Cortex of kidney (tissue), 1 donor: ENCODE measurements at places on chromosomes 2 and 18.

DNA sequence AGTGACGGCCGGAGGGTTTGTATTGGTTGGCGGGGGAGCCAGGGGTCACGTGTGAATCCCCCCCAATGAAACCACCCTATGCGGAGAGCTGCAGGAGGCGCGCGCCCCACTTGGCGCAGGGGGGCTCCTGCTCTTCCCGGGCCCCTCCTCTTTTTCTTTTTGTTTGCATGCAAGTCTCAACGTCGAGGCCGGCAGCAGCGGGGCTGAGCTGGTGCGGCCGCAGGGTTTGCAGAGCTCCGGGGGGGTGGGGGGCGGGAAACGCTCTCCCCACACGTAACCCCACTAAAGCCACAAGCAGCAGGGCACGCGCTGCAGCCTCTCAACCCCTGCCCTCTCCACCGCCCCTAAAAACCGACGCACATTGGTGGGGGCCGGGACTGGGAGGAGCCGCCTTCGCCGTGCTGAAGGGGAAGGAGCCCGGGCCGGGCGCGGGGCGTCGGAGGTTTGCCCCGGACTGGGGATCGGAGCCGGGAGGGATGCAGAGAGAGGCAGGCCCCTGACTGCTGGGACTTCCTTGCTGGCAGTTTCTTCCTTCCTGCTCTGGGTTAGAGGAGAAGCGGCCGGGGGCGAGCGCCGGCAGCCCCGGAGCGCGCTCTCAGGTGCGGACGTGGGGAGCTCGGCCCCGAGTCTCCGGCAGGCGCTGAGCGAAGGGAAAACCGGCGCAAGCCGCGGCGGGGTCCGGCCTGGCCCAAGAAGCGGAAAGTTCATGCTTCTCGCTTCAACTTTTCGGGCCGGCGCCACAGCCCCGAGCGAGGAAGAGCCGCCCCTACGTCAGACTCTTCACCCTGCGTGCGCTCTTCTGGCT, 864 bp downstream of the LBH start:
- no peak for DNase-seq

DNA sequence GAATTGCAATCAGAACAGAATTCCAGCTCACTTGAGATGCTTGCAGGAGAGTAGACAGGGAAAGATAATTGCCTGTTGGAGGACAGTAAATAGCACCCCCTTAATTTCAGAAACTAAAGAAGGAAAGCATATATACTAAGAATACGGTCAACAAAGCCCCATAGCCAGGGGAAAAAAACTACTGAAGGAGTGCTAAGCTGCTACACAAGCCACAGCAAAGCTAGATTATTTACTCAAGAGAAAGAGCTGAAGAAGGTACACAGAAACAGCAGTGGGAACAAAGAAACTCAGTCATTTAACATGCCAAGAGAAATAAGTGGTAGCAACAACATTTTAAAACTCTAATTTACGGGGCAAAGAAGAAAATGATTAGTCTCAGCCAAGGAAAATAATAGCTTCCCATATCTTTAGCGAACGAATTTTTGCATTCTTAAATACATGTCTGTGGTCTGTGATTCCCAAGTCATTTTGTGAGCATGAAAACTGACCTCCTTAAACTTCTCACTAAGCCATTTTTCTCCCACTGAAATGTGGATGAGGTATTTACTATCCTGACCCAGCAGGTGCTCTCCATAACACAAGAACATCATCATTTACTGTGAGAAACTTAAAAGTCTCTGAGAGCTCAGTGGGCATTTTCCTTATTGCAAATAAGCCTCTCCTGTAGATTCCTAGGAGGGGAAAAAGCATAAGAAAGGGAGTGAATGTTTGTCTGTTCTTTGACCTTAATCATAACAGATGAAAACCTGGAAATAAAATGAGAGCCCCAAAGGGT, 196.0 kb downstream of the PAX3 start:
- no peak for DNase-seq

DNA sequence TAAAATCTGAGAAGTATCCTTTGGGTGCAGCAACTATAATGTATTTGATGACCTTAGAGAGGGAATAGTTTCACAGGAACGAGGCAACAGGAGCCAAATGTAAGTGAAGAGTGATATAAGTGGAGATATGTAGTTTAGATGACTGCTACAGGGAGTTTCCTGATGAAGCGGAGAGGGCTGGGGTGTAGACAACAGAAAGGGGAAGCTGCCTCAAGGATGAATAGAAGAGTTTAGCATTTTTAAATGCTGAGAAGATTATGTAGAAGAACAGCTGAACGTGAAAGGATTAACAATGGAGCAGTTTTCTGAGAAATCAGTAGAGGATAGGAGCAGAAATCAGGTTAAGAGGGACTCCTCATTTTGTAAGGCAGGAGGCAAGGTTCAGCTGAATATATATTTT, 133.3 kb downstream of the LCLAT1 start:
- no peak for DNase-seq

DNA sequence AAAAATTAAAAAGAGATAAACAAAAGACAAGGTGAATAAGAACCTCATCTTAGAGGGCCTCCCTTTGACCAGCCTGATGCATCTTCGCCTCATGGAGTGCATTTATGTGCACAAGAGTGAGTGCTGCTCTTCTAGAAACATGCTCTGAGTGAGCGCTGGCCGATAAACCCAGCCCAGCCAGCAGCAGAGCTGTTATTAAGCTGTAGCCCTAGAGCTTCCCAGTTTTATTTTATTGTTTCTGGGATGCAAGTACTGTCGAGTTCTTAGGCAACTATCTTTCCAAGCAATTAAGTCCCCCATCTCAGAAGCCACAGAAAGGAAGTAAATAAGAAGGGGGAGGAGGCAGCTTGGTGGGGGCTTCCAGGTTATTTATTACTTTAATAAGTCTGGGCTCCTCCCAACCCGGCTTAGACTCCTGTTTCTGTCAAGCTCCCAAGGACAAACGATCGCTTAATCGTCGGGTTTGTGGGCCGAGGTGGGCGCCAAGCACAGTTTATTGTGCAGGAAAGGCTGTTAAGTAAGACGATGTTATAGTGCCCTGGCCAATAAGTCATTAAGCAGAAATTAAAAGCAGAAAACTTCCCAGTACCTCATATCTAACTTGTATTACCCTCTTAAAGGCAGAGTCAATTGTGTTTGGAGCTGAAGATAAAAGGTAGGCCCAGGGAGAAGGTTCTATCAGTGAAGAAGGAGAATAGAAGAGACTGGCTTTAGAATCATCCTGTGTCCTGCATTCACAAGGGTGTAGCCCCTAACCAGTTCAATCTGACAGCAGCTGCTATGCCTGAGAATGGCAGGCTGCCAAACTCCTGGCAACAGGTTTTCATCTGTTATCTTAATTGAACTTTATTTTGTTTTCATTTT, 176.3 kb downstream of the PIK3C3 start:
- no peak for DNase-seq

- DNase-seq, result no peak
Observed at GRCh38 chr2:200828572-200829257, 17.0 kb downstream of the BZW1 start.

DNA sequence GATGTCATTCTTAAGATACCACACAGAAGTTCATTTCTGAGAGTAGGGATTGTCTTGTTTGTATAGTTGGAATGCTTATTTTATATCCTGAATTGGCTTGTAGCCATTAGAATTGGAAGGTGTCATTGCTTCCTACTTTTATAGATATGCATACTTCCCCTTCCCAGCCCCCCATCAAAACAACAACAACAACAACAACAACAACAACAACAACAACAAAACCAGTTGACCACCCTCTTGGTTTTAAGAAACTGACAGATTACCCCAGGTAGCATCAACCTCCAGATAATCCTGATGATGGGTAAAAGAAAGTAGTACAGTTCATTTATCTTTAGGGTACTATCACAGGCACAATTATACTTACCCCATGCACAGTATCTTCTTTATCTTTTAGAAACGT, 20.0 kb downstream of the PHLPP1 start:
- no peak for DNase-seq

GRCh38 chr18:25650201-25650941, 298.4 kb upstream of the ZNF521 start:
- DNase-seq, result no peak

DNA sequence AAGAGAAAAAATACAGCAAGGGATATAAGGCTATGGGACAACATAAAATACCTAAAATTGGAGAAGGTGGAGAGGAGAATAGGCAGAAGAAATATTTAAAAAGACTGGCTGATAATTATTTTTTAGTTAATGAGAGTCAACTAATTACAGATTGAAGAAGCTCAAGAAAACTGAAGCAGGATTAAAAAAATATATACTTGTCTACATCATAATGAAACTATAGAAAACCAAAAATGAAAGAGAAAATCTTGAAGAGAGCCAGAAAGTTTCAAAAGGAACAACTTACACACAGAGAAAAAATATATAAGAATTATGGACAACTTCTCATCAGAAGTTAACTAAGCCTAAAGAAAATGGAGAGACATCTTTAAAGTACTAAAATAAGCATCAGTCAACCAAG, 62.9 kb upstream of the APCDD1 start:
- DNase-seq, result no peak

- DNase-seq, result no peak
Observed at GRCh38 chr18:13465124-13465446, 246.5 kb downstream of the LDLRAD4 start.

- DNase-seq, result no peak
Observed at GRCh38 chr2:195592105-195592504, 64.9 kb upstream of the SLC39A10 start.

DNA sequence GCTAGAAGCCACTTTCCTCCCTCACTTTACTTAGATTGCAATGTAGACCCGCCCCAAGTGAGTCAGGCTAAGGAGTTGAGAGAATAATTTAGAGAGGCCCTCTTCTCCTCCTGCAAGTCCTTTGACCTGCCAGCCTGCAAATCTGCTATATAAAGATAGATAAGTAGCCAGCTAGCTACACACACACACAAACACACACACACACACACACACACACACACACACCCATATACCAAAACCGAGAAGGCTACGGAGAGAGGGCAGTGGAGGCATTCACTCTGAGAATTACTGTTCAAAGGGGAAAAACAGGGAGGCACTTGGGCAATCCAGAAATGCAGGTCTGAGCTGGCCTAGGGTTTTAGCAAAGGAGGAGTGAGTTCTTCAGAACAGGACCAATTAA, 23.0 kb upstream of the SMAD7 start:
- DNase-seq, result no peak

DNA sequence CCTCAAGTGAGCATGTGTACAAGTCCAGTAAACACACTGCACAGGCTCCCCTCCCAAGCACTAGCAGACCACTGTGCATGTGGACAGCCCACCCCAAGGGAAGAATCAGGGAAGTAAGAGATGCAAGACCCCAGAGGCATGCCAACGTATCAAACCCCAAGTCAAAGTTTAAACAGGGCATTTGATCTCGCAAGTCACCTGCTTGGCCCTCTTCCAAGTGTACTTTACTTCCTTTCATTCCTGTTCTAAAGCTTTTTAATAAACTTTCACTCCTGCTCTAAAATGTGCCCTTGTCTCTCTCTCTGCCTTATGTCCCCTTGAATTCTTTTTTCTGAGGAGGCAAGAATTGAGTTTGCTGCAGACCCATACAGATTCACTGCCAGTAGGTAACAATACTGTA, 201.2 kb upstream of the PARD3B start:
- no peak for DNase-seq

GRCh38 chr2:71706836-71707235, 253.5 kb downstream of the DYSF start:
- no peak for DNase-seq

DNA sequence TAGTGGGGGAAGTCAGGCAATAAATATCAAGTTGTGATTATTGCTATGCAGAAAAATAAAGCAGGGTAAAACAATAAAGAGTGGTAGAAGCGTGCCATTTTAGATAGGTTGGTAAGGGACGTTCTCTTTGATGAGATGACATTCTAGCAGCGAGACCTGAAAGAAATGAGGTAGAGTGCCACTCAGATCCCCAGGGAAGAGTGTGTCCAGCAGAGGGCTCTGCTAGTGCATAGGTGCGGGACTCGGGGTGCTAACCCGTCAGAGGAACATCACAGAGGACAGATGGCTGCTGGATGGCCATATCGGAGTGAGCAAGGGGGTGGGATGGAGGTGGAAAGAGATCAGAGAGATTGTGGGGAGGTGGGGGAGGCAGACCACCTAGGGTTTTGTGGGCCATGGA, 16.3 kb upstream of the GTF2A1L start:
- no peak for DNase-seq

DNA sequence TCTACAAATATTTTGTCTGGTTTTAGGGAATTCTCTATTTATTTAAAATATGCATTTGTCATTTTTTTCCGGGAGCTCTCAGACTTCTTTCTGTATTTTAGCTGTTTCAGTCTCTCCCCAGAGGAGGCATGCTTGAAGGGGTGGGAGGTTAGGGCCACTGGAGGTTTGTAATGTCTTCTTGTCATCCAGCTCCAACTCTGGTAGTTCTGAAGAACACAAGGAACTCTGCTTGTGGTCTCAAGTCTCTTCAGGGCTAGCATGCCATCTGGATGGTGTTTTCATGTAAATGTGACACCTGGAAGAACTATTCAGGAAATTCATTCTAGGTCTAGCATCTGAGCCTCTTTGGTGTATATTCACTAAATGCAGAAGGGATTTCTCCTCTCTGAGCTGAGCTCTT, 518.4 kb upstream of the DCC start:
- no peak for DNase-seq

- no peak for DNase-seq
Observed at GRCh38 chr2:11100130-11100529, 55.1 kb upstream of the SLC66A3 start.

- no peak for DNase-seq
Observed at GRCh38 chr2:222336931-222337330, 38.1 kb upstream of the PAX3 start.

GRCh38 chr2:200099256-200099655, 143.9 kb downstream of the MAIP1 start:
- no peak for DNase-seq

DNA sequence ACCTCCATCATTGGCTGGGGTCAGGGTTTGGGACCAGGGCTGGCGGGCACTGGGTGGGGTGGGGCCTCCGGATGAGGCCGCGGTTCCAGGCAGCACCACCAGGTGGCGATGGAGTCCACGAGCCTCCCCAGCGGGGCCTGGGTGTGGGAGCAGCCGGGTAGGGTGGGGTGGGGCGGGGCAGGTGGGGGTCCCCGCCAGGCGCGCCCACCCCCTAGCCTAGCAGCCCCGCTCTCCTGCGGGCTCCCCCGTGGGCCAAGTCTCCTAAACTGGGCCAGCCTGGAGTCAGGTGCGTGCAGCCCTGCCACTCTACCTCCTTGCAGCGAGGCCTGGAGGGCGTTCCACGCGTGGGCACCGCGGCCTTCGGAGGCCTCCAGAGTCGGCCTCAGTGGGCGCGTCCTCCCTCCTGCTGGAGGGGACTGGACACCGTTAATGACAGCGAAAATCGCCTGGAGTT, 187.5 kb downstream of the TWIST2 start:
- DNase-seq, result no peak

GRCh38 chr2:207458582-207458981, 71.2 kb upstream of the CREB1 start:
- no peak for DNase-seq

DNA sequence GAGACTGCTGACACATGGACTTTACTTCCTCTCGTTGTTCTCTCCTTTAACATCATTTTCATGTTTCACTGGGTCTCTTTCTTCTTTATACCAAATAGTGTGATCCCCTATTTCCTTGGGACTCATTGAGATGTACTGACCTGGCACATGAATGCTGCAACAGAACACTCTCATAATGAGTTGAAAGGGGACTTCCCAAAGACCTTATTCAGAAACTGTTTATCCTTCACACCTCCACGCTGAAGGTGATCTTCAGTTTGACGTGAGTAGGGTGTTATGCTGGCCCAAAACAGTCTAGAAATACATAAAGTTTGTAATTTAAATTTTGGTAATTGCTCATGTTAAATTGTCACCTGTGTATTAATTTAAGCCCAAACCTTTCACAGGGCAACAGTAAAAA, 1096.8 kb upstream of the GYPC start:
- DNase-seq, result no peak
